Thoracic aorta (tissue), 2 donors: ENCODE measurements at places on chromosomes 6 and 20.

DNA sequence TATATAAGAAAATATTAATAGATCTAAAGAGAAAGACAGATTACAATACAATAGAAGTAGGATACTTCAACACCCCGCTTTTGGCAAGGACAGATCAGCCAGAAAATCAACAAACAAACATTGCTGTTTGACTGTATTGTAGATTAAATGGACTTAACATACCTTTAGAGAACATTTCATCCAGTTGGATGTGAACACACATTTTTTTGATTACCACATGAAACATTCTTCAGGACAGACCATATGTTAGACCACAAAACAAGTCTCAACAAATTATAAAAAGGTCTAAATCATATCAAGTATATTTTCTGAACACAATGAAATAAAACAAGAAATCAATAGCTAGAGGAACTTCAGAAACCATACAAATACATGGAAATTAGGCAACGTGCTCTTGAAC, 148.2 kb downstream of the TRMT11 start:
- no peak for DNase-seq

- no peak for DNase-seq
Measured at GRCh38 chr6:106181664-106182418, 95.7 kb downstream of the PRDM1 start.

- no peak for DNase-seq
Measured at GRCh38 chr20:36031806-36032205, 63.4 kb downstream of the CNBD2 start.

DNA sequence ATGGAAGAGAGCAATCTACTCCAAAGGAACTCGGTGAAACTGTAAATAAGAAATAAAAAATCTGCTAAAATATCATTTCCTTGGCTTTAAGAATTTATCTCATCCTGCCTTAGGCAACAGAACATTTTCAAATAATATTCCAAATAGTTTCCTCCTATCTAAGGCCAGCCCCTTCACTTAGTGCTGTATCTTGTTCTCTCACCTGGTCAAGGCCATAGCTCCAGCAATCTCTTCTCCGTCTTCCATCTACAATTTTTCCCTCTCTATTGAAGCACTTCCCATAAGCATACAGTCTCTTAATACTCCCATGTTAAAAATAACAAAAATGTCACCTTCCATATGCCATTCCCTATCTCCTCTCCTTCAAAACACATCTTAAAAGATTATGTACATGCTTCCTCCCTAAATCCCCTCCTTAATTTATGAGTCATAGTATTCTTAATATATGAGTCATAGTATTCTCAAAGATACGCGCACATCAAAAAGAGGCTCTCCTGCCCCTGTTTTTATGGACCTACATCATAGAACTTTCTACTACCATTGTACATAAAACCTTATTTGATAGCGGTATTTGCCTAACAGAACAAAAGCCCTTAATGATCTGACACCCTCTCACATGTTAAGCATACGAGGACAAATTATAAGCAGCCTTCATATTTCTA, 146.9 kb downstream of the PDE10A start:
- no peak for DNase-seq

DNA sequence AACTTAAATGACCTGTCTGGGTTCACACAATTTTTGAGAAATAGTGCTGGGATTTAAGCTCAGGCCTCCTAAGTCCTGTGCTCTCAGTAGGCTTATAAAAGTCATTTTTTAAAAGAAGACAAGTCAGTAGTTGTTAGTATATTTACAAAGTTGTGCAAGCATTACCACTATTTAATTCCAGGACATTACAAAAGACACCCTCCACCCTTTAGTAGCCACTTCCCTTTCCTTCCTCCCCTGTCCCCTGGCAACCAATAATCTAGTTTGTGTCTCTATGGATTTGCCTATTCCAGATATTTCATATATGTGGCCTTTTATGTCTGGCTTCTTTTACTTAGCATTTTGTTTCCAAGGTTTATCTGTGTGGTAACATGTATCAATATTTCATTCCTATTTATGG, 37.6 kb downstream of the HMGN3 start:
- no peak for DNase-seq

- DNase-seq: no peak
Measured at GRCh38 chr20:64079273-64080012, at the start of gene RGS19. RGS19 (minus strand) TSS chr20:64079518; CDS start chr20:64076886, 2,632 bp downstream.

GRCh38 chr20:50083034-50083433, 29.9 kb downstream of the UBE2V1 start:
- no peak for DNase-seq

DNA sequence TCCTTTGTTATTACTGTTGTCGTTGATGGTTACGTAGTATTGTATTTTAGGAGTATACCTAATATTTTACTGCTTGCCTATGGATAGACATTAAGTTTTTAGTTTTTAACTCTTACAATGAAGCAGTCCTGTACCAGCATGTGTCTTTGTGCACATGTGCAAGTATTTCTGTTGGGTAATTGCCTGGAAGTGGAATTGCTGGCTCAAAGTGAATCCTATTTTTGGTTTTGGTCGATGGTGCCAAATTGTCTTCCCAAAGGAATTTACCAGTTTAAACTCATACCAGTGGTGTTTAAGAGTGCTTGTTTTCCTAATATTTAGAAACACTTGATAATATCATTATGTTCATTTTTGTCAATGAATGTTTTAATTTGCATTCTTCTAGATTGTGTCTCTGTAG, 75.5 kb downstream of the ANKS1A start:
- no peak for DNase-seq

DNA sequence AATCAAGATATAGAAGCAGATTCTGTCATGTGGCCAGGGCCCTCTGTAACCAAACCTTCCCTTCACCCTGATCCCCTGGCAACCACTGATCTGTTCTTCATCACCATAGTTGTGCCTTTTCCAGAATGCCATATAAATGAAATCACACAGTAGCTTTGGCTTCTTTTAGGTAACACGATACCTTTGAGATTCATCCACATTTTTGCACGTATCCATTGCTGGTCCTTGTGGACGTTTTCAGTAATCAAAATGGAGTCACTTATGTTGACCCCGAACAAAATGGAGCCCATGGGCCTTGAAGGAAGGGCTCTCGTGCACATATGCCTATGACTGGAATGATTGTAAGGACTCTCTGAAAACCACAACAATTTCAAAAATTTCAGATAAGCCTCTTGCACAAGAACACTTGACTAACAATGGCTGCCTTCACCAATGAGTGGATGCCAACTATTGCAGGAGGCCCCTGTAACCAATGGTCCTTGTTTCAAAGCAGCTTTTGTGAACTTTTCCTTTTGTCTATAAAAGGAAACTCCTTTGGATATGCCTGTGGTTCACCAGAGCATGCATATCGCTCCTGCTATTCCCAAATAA, 84.3 kb upstream of the RALY start:
- DNase-seq: no peak

- DNase-seq: no peak
Measured at GRCh38 chr20:39216195-39216594, 254.1 kb downstream of the DHX35 start.

DNA sequence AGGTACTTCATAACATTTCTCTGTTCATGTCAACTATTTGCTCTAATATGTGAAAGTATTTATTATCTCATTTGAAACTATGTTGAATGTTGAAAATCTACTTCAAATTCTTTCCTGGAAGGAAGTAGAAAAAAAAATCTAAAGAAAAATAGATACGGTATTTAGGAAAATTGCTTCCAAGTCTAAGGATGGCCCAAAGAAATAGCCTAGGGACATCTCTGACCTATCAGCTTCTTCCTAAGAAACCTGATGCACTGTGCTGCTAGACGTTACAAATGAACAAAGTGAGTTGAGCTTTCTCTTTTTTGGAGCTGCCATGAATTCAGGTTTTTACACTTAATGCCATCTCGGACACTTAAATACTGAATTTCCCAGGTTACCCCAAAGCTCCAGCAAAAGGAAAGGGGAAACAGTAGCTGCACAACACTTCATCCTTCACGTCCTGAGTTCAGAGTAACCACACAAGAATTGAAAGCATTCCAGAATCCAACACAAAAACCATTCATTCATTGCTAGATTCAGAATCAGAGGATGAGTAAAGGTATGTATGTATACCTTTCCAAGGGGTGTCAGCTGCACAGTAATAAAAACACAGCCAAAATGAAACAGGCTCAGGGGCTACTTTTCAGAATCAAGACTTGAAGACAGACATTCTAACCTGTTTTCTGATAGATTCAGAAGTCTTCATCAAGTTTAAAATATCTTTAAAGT, 7.9 kb downstream of the RMND1 start:
- DNase-seq: no peak

DNA sequence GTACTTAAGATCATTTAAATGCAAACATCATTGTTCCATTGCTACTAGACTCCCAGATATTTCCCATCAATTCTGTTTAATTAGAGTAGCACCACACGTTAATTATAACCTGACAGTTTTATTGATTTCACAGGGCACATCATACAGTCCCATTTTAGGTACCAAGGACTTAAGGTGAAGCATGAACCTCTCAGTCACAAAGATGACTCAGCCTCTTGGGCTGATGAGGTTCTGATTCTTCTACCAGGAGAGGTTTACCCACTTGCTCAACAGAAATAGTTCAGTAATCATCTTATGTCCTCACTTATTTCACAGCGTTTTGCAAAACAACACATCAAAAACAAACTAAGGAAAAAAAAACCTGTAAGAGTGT, 98.5 kb downstream of the HIVEP2 start:
- no peak for DNase-seq

DNA sequence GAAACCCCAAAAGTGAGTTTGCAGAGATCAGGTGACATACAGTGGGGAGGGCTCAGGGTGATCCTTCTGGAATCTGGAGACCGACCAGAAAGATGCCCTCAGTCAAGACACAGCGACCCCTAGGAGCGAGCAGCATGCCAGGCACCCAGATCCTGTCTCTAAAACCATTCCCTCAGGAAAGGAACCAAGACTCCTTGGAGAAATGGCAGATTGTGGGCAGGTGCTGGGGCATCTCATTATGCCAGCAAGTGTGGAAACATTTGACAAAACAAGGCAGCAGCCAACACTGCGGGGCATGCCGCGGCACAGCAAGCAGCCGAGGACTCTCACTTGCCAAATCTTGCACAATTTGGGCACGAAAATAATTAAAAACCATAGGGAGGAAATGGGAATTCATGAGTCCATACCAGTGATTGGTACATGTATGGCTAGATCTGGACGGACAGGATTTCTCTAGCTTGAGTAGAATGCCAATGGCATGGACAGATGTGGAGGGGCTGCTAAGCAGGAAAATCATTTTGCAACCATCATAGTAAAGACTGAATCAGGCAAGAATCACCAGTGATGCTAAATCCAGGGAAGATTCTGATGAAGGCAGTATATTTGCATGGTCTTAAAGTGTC, 76.9 kb downstream of the GINS1 start:
- no peak for DNase-seq

GRCh38 chr6:35177157-35177556, 36.0 kb upstream of the TCP11 start:
- no peak for DNase-seq

DNA sequence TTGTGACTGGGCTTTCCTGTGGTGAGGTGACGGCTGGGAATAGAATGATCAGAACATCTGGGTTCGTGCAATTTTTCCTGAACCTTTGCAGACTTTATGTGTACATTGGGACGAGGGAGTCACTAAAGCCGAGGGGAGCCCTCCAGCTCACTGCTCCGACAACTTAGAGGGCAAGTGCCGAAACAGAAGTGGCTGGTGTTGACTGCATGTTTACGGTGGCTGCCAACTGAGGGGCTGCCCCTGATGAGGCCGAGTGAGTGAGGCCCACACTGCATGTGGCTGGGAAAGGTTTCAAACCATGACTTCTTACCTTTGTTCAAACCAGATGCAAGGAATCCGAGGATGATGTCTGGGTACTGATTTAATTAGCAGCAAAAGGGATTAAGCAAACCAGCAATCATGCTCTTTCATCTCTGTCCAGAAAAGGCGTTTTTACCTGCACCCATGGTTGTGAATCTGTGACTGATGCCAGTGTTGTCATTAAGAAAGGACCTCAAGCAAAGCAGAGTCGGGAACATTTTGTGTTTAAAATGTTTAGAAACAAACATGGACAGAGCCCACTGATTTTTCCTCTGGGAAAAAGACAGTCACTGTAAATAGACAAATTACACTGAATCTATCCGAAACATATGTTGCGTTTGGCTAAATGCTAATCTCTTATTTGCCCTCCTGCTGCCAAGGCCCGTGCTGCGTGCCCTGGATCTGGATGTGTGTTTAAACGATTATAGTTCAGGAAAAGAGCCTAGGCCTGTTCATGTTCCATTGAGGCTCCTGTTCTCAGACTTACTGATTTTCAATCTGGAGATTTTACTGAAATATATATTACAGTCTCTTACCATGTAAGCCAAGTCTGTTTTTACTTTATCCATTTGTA, 105.1 kb downstream of the UST start:
- no peak for DNase-seq

DNA sequence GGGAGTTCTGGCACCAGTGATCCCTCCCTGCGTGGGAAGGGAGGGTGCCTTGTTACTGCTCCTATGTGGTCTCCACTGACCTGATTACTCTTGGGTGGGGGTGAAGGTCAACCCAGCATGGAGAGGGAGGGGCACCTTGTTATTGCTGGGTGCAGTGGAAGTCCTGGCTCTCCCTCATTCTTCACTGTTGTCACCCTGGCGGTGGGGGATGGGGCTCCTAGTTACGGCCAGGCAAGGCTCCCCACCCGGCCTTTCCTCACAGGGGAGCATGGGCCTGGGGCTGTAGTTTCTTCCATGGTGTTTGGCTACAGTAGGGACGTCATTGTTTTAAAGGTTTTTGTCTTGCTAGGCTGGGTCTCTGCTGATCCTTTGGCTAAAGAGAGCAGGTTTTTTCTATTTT, 40.8 kb downstream of the PACSIN1 start:
- no peak for DNase-seq

GRCh38 chr6:53280207-53280606, 68.5 kb downstream of the ELOVL5 start:
- no peak for DNase-seq

GRCh38 chr6:36856277-36856676, 17.0 kb upstream of the CPNE5 start:
- no peak for DNase-seq

- DNase-seq: no peak
Measured at GRCh38 chr20:45465491-45466266, 3.9 kb upstream of the WFDC2 start.

GRCh38 chr6:89239338-89239737, 22.2 kb upstream of the GABRR1 start:
- DNase-seq: no peak

DNA sequence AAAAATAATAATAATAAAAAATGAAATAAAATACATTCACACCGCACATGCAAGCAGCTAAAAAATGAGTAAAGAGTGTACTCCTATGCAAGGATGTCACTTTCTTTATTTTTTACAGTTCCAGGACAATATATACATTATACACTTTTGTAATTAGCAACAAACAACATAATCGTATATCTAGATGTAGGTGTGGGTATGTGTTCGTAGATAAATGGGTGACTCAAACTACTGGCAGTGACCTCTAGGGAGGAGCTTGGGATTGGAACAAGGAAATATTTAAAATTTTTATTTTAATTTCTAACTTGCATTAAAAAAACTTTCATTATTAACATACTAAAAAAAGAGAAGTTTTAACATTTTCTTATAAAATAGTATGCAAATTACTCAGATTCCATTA, 86.1 kb upstream of the MYLIP start:
- no peak for DNase-seq
